ENCODE measurements at places on chromosomes 3 and 15. TPM values are rescaled to one million over a fixed set of nuclear protein-coding genes. Genes with fewer than 3 reads are reported as not detected.

- DNase-seq, result peak; percentile 53
These were observed 478.7 kb downstream of the RBMS3 start for GRCh38 chr3:29759411-29760225.

- peak; percentile 43 for DNase-seq
These were observed 828 bp upstream of the ATOSA start for GRCh38 chr15:52680041-52680391.

DNA sequence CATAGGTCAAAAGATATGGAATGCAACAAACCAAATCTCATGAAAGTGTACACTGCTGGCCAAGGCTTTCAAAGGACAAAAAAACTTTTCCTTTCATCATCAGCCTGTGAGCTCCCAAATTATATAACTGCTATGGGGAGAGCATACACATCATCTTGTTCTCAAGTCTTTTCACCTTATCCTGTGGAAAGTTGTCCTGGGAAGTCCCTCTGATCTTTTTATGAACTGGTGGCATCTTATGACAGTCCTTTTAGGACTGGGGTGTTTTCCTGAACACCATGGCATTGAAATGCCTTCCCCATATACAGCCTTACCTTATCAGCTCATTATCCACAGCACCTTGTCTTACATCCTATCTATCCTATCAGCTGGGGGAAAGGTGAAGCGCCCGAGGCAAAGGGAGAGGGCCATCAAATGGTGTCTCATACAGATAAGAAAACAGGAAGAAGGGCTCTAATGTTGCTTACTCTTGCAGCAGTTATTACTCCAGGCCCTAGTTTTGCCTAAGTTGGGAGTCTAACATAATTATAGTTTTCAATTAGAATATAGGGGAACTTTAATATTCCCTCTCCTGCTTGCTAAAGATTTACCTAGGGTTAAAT is 61.5 kb upstream of the GOLIM4 start:
- DNase-seq, result no peak

DNA sequence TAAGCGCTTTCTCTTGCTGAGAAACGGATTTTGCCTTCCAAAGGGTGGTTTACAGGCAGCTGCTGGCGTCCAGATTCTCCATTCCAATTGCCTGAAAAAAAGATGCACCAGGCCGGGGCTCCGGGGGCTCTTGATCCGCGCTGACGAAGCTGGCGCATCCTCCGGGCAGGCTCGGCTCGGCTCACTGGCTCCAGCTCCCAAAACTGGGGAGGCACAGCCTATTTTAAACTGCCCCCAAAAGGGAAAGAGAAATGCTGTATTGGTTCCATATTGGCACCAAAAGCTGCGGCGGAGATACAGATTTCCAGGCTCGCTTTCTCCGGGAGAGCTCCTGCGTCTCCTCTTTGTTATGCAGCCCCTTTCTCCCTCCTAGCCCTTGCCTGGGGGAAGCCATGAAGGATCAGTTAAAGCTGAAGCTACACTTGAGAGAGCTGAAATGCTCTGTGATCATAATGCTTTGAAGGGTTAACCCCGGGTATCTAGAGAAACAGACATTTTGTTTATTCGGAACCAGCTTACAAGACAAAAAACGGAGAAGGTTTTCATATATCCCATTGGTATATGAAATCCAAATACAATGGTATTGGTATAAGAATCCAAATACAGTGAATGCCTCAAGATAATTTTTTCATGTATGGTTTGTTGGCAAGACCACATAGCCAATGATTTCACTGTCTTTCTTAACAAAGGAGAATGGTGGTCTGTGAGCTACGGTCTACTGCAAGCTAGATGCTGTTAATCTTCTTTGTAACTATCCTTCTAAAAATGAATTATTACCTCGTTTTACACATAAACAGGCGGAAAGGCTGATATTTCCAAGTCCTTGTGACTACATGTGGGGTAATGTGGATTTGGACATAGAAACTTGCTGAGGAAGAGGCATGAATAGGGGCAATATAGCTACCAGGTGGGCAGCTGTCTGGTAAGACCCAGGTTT is 693 bp downstream of the CD200 start:
- peak; percentile 71 for DNase-seq

DNA sequence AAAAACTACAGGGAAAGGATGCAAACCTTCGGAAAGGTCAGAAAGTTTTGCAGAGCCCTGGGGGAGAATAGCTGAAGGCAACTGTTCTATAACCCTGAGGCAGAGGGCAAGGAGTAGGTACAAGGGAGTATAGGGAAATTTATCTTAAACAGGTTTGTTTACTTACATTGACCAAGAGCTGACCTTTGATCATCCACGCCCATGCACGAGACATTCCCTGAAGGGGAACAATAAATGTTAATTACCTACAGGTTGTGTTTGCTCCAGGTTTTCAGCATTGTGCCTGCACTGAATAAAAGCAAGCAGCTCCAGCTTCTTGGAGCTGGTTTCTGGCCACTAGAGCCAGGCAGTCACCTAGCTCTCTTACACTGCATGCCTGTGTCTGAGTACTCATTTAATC is 524.5 kb upstream of the TGFBR2 start:
- DNase-seq, result no peak

GRCh38 chr3:134624537-134625287 is 26.1 kb downstream of the KY start:
- no peak for DNase-seq

DNA sequence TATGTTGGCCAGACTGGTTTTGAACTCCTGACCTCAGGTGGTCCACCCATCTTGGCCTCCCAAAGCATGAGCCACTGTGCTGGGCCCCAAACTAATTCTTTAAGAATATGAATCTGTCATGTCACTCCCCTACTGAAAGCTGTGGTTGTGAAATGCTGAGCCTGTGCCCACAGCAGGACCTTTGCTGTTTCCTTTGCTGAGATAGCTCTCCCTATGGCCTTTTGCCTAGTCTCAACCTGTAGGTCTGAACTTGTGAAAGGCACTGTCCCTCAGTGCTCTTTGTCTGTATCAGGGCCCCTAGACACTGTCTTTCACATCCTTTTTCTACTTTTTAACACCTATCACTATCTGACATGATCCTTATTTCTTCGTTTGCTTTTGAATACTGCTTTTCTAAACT is 62.7 kb upstream of the CCR4 start:
- DNase-seq, result no peak

Gene CCDC71
- polyA plus RNA-seq, result 48.7 TPM

Gene GP9
- not detected for polyA plus RNA-seq

All from endothelial cell of umbilical vein (primary cell).